Activated CD4-positive, alpha-beta T cell treated with anti-CD3 and anti-CD28 coated beads, Interleukin-2, Interleukin-6, amounts not matched to agents 100 ng/mL and 50 ng/mL, durations not matched to agents 16 hours and 8 hours (primary cell): ENCODE measurements at places on chromosomes 5 and 9.

DNA sequence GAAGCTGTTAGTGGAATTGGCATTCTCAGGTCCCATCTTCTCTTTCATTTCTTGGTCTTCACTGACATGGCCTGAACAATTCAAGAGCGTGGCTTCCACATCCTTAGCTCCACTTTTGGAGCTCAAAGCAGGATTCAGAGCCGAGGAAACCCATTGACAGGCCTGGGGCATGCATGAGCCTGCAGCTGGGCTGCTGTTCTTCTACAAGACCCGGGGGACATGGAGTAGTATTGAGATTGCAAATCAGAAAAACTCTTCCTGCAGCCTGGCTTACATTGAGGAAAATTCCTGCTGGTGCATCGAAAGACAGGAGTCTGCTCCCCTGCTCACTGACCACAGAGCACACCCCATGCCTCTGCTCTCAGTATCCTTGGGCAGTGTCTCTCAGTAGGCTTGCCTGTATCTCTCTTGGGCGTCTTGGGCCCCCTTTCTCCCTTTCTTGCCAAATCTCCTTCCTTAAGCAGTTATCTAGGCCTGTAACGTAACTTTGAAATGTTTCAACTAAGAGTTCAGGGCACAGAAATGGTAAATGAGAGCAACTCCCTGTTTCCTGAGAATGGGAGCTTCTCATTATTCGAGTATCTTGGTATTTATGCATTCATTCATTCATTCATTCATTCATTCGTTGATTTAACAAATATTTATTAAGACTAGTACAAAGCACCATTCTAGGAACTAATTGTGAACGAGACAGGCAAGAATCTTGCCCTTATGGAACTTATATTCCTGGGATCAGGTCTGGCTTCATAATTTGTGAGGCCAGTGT, 603.6 kb upstream of the CLINT1 start:
- DNase-seq, result no peak

- DNase-seq, result no peak
These were observed 93.9 kb downstream of the BOD1 start for GRCh38 chr5:173522518-173522917.

GRCh38 chr5:61931236-61931635, 374.8 kb upstream of the KIF2A start:
- peak; percentile 3 for DNase-seq

- no peak for DNase-seq
These were observed 11.4 kb downstream of the HABP4 start for GRCh38 chr9:96461336-96461735.

DNA sequence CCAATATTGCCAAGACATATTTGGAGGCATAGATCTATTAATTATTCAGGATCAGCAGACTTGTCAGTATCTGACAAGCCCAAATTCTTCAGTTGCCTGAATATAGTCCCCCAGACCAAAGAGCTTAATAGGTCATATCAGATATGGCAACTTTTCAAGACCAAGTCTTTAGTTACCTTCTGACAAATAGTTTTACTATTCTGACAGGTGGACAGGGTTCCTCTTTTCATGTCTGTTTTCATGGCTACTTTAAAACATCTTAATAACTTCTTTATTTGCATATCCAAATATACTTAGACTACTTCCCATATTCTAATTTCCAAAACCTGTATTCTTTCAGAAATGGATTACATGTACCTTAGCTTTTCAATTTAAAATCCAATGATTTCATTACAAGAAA, 65.4 kb downstream of the AUH start:
- no peak for DNase-seq

DNA sequence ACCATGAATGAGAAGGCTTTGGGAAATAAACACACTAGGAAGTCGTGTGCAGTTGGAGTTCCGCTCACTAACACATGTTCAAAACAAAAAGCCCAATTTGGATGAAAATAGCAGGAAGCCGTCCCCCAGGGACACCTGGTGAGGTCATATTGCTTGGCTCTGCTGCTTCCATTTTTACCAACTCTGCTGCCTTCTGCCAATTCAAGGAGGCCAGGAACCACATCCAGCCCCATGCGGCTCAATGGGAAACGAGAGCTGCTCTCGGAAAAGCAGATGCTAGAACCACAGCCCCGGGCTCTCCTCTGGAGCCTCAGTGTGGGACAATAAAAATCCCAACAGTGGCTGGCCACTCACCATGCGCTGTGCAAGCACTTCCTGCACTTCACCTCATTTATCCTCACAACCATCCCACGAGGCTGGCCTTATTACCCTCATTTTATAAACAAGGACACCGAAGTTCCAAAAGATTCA, 13.4 kb downstream of the ADAM19 start:
- no peak for DNase-seq

GRCh38 chr5:80308526-80308925, 11.3 kb upstream of the SPZ1 start:
- DNase-seq, result no peak

- DNase-seq, result no peak
These were observed 494.9 kb upstream of the MEF2C start for GRCh38 chr5:89377767-89378455.

DNA sequence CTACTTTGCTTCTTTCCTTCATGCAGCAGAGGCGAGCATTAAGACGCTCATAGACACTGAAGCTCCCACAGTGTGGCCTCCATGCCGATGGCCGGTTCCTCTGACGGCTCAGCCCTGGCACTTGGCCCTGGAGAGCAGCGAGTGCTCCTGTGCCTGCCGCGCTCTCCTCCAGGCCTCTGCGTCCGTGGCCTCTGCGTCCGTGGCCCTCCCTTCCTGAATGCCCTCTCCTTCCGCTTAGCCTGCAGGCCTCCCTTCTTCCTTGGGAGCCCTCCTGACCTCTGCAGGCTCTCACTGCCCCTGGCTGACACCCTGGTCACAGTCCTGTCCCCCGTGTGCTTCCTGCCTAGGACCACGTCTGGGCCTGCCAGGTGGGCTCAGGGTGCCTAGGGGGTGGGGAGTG, 92.8 kb downstream of the ZNF354C start:
- no peak for DNase-seq

DNA sequence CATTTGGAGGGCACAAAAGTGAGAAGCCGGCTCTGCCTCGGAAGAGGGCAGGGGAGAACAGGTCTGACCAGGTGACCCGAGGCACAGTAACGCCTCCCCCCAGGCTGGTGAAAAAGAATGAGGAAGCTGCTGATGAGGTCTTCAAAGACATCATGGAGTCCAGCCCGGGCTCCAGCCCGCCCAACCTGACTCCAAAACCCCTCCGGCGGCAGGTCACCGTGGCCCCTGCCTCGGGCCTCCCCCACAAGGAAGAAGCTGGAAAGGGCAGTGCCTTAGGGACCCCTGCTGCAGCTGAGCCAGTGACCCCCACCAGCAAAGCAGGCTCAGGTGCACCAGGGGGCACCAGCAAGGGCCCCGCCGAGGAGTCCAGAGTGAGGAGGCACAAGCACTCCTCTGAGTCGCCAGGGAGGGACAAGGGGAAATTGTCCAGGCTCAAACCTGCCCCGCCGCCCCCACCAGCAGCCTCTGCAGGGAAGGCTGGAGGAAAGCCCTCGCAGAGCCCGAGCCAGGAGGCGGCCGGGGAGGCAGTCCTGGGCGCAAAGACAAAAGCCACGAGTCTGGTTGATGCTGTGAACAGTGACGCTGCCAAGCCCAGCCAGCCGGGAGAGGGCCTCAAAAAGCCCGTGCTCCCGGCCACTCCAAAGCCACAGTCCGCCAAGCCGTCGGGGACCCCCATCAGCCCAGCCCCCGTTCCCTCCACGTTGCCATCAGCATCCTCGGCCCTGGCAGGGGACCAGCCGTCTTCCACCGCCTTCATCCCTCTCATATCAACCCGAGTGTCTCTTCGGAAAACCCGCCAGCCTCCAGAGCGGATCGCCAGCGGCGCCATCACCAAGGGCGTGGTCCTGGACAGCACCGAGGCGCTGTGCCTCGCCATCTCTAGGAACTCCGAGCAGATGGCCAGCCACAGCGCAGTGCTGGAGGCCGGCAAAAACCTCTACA, 11.8 kb downstream of the QRFP start:
- DNase-seq, result no peak

- no peak for DNase-seq
These were observed 73.5 kb upstream of the GALNT10 start for GRCh38 chr5:154117050-154117449.

DNA sequence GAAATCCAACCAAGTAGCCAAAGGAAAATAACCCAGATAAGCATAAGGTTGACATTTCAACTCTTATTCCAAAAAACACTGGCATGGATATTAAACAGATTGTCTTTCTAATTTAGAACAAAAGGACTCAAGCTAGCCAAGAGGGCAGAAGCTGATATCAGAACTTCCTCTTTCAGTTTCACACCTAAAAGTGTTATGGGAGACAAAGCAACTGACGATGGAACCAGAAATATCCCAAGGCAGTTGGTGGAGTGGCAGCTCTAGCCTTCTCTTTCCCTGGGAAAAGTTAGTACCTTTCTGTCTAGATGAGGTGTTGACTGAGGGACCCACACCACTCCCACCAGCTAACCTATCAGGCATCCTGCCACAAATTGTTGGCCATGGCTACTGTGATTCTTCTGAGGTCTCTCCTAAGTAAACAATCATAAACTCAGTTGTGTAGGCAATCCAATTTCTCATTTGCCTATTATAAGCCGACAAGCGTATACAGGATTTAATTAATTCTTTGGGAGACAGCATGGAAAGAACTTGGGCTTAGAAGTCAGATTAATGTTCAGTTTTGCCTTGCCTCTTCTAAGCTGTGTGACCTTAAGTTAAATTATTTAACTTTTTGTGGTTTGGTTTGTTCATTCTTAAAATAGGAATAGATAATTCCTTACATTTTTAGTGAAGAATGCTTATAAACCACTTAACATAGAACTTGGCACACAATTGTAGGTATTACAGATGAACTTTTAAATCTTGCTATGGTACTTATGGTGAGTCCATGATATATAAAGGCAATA, 110.9 kb upstream of the ADAMTSL1 start:
- no peak for DNase-seq

DNA sequence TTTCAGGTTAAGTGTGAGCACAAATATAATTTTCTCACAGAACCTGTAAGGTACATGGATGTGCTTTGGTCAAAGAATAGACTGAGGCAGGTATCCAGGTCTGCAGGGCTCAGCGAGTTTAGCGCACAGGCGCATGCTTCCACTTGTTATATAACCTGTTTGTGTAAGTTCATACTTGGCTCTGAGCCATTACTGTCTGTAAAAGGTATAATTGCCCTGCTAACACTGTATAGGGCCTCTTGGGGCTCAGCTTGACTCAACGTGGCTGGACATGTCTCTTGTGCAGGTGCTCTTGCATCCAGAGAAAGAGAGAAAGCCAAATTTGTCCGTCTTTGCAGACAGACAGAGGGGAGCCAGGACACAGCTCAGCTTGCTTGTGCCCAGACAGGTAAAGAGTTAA, 759.6 kb downstream of the MTRR start:
- DNase-seq, result no peak

GRCh38 chr5:126452477-126452876, 29.3 kb downstream of the GRAMD2B start:
- no peak for DNase-seq

GRCh38 chr9:16223074-16223871, 647.2 kb downstream of the BNC2 start:
- DNase-seq, result no peak

- no peak for DNase-seq
These were observed 6.4 kb downstream of the B4GALT7 start for GRCh38 chr5:177606071-177607051.

DNA sequence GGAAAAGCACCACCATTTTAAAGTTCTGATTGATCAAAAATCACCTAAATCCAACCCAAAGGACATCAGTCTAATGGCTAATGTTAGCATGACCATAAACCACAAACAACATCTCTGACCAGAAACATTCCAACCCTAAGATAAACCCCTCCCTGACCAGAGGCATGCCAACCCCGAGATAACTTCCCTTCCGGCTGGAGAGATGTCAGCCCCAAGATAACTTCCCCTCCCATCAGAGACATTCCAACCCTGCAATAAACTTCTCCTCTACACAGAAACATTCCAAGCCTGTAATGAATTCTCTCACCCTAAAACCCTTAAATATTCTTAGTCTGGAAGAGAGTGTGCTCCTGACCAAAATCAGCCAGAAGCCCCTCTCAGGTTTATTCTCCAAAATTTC, 364.3 kb downstream of the KCNN2 start:
- DNase-seq, result no peak

DNA sequence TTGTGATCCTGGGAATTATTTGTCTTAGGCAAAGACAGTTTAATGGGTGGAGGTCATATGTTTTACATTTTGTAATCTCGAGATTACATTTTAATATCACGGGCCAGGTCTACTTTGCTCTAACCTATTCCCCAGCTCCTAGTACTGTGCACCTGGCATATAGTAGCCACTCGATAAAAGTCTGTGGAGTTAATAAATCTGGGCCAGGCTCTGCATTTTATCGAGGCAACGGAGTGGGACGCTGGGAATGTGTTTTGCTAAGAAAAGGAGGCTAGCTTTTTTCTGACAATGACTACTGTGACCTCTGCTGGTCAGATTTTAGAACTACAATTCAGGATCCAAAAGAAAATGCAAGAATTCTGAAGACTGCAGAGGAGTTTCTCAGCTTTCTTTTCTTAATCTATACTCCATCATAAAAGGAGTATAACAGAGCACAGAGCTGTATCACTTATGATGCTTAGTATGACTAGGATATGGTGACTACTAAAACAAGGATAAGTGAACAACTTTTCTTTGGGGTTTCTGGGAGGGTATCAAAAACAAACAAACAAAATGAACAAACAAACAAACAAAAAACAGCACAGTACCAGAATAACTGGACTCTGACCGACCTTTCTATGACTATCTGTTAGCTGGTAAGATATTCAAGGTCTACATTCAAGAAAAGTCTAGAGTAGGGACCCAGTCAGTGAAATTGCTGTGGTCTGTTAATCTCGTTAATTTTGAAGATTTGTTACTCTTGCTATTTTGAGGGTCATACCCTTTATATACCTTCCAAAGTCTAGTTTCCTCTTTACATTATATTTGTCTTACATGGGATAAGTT, 46.1 kb upstream of the CER1 start:
- DNase-seq, result peak; percentile 48

DNA sequence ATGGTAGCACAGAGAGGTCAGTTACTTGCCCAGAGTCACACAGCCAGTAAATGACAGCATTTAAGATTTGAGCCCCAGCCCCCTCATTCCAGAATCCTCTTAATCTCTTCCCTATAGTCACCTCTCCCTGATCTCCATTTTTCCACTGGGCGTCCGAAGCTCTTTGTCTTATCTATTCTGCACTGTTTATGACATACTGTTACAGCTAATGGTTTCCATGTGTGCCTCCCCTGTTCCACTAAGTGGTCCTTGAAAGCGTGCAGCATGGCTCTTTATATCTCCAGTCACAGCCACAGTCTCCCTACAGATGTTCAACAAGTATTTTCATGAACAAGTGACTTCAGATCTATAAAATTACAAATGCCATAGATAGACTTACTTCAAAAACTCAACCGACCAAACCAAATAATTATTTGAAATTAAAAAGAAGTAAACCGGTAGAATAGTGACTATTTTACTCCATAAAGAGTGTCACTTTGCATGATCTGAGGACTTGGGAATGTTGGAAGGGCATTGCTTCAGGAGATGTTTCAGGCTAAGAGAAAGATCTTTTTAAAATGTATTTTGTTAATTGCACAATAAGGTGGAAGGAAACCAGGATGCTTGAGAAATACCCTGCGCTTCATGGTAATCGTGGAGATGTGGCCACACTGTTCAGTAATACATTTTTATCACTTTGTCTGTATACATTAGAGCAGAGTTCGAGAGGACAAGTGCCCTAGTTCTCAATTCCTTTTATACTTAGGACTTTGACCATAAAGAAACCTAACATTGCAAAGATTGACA, 237.2 kb downstream of the FBXL7 start:
- no peak for DNase-seq
